ENCODE measurements at places on chromosomes 5 and 9. TPM values are rescaled to one million over a fixed set of nuclear protein-coding genes. Genes with fewer than 3 reads are reported as not detected.

DNA sequence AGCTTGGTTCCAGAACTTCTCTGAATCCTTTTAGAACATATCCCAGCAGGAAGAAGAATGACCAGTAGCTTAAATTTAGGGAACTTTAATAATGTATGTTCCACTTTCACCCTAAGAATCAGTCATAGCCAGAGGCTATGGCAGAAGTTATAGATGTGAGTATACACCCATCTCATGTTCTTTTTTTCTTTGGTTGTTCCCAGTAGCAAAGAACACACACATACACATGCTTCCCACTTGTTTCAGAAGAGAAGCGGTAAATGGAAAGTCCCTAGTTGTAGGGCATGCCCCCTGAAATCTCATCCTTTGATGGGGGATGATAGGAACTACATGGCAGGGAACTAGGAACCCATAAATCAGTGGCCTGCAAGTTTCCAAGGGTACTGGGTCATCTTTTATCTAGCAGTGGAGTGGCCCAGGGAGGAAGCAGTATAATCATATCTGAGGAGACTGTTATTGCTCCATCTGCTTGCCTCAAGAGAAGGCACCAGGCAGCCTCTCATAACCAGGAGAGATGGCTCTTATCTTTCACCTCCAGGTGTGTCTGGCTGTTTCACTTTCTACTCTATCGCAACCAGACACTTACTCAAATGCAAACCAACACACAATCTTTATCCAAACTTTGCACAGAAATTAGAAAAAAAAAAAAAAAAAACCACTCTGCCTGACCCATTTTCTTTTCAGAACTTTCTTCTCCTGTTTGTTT lies 109.5 kb downstream of the SNCAIP start:
- DNase-seq: no peak

- DNase-seq: no peak
Observed at GRCh38 chr9:12318732-12319685, 374.2 kb upstream of the TYRP1 start.

DNA sequence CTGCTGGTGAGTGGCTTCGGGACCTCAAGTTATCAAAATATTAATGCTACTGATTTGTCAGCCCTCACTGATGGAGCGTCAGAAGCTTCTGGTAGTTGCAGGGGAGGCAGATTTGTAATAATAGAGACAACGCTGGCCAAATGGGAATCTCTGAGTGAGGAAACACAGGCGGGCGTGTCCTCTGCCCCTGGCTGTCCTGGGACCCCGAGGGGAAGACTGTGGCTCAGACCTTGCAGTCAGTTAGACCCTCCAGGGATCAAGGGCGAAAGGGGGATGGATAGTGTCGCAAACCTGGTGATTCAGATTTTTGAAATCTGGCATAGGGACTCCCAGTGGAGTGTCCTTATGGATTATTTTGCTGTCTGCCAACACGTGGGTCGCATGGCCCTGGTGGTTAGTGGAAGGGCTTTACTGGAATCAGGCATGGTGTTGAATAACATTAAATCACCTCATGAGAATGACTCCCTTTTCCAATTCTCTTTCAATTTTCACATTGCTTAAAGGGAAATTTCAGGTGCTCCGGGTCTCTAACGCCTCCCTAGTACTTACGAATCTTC lies 35.1 kb upstream of the NTNG2 start:
- no peak for DNase-seq

Gene RNF208
- 3.4 TPM for total RNA-seq

GRCh38 chr5:1174122-1174936 lies 27.1 kb upstream of the SLC6A19 start:
- peak; percentile 69 for DNase-seq

Gene PCDHA9
- total RNA-seq: not detected

Gene PCDHB7
- not detected for total RNA-seq

DNA sequence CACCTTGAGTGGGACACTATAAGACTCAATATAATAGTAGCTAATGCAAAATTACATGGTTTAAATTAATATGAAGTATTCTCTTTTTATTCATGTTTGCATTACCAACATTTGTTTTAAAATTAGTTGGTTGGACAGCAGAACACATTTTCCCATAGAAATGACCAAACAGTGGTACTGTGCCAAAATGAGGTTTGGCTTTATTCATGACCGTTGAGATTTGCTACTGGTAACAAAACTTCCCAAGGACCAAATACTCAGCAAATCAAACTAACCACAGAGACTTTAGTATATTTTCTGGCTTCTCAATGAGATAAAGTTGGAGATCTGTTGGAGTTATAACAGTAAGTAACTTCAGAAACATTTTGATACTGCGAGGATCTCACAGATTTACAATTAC lies 637.8 kb upstream of the MEF2C start:
- no peak for DNase-seq

GRCh38 chr9:33860200-33860871 lies 43.4 kb downstream of the UBE2R2 start:
- no peak for DNase-seq

DNA sequence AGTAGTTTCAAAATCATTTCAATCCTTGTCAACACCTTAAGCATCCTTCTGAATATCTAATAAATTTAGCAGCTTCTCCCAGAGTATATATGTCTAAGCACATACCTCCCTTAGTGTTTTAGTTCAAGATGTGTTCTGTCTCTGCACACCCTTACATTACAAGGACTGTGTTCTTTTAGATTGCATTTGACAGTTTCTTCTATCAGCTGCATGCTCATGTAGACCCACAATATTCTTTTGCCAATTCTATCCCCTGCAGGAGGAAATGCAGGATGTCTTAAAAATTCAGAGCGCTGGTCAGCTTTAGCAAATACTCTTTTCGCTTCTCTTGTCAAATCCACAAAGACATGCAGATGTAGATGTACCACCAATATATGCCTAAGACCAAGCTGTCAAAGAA lies 145.8 kb upstream of the SLC30A5 start:
- DNase-seq: no peak

Gene OMD
- total RNA-seq: not detected

GRCh38 chr5:53406630-53407316 lies 73.7 kb upstream of the FST start:
- no peak for DNase-seq

DNA sequence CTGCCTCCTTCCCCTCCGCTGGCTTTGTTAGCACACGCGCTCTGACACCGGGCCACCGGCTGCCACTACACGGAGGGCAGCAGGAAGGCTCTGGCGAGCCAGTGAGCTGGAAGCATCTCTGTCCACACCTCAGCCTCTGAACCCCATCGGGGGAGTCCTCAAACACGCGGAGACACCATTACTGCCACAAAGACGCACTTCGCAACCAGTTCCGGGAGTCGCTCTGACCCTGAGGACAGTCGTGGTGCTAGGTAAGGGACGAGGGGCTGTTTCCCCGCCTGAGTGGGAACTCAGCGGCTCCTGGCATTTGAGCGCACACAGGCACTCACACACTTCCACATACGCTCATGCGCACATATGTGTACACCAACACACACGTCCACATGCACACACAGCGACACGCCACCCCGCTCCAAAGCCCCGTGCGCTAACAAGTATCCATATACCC lies 160.0 kb downstream of the C9orf152 start:
- no peak for DNase-seq

DNA sequence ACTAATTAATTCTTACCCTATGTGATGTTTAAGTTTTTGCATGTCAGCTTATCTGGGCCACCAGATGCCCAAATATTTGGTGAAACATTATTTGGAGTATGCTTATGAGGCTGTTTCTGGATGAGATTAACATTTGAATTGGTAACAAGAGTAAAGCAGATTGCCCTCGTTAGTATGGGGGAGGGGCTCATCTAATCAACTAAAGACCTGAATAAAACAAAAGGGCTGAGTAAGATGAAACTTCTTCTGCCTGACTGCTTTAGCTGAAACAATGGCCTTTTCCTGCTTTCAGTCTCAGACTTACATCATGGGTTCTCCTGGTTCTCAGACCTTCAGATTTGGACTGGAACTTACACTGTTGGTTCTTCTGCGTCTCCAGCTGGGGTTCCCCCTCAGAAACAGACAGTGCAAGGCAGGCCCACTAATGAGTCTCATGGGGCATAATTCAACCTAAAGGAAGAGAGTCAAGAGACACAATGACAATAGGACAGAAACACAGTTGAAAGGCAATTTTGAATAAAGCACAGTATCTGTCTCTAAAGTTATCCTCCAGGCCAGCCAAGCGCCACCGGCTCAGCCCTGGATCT lies 288.4 kb downstream of the CAAP1 start:
- no peak for DNase-seq

Gene SLC34A1
- total RNA-seq: 0.15 TPM

DNA sequence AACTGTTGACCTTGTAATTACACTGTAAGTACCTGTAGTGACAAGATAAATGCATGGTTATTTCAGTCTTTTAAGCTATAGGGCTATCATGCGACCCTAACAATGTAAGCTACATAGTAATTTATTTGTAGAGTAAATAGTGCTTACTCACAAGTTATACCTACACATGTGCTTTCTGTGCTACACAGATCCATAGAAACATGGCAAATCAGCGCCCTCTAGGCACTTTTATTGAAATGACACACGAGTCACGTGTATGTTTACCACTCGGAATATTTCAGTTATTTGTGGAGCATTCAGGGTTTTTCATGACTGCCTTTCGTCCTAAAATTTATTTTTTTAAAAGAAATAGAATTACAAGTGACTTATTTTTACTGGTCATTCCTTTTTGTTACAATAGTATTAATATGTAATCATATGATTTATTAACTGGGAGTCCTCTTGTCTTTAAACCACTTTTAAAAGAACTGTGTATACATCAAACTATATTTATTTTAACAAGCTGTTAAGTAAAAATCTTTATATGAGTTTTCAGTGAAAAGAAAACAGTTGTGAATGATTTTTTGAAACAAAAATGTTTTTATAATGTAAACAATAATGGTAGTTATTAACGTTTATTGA lies 1242.3 kb upstream of the WWC1 start:
- DNase-seq: peak; percentile 9

GRCh38 chr5:177309351-177310191 lies 2.1 kb downstream of the MXD3 start:
- peak; percentile 84 for DNase-seq

Gene CCDC171
- total RNA-seq: 2.5 TPM

GRCh38 chr9:131038256-131039128 lies 29.5 kb downstream of the LAMC3 start:
- DNase-seq: no peak

- DNase-seq: no peak
Observed at GRCh38 chr5:159763562-159763961, 152.7 kb upstream of the ADRA1B start.

Gene SLC12A2
- 9.9 TPM for total RNA-seq

- no peak for DNase-seq
Observed at GRCh38 chr5:155402927-155403640, 389.5 kb downstream of the KIF4B start.

- DNase-seq: no peak
Observed at GRCh38 chr5:125416055-125416454, 669.6 kb upstream of the ZNF608 start.

DNA sequence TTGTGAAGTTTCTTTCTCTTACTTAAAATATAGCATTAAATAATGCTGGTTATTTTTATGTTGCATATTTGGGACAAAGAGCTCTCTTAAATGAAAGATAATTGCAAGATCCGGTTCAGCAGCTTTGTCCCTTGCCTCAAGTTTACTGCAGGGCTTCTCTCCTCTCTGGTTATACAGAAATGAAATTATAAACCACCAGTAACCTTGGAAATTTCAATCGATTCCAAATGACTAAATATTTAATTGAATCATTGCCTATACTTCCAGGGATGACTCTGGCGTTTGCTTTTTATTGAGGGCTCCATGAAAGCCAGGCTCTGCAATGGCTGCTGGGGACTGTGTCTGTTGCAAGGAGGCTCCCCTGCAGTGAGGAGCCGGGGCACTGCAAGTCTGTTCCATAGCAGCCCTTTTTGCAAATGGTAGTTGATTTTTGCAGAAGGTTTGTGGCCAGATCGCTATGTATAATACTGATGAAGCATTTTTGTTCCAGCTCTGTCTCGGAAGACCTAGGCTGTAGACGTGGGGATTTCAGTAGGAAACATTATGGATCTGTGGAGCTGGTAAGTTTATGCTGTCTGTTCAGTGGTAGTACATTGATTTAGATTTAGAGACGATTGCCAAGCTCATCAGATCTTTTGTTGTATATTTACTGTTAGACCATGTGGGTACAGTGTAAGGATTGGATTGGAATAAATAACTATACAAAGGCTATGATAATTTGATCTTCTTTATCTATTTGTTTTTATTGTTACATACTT lies at the start of gene GARNL3:
GARNL3 (plus strand) TSS at position 313 of the 758 bp plus-strand sequence; CDS start at position 417, 104 bp downstream.
- no peak for DNase-seq

Gene CD72
- total RNA-seq: 9.8 TPM

Gene IQGAP2
- 92.7 TPM for total RNA-seq

DNA sequence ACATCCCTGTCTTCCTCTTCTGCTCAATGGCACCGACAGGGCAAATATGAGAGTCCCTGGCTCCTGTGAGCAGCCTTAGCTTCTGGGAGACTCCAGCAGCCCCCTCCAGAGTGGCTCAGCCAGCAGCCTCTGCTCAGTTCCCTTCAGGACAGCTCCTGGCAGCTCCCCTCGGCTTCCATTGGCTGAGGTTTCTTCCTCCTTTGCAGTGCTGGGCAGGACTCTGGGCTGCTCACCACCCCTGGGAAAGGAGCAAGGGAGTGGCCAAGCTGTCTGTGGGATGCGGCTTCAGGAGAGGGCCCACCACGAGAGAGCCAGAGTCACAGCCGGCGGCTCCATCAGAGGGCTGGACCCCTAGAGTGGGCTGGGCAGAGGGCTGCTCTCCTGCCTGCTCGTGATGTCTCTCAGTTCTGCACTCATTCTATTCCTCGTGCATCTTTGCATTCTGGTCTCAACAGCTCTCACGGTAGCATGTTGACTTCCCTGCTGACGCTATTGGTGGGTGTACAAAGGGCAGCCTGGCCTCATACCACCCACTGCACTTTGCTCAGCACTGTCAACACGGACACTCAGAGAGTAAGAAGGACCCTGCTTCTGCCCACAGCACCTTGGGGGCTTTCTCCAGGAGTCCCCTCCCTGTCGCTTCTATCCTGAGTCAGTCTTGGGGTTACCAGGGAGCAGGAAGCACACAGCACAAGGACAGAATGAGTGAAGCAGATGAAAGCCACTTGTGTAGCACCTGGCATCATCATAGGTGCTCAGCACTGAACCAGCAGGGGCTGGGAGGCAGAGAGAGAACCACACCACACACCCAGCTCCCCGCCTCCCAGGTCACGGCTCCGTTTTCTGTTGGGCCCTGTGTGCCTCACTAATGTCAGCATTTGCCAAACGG lies 80.9 kb upstream of the ALDH1B1 start:
- DNase-seq: no peak

Gene PGGT1B
- total RNA-seq: 38.7 TPM

Gene KIAA0825
- total RNA-seq: 0.69 TPM
